HT1080 (cell line): ENCODE measurements at places on chromosomes 12 and 14.
A peak's percentile ranks its signal among the peaks of the same experiment; 100 is the strongest.

- no peak for DNase-seq
These were observed 96.6 kb downstream of the NKX2-1 start for GRCh38 chr14:36423430-36423829.

- DNase-seq, result no peak
These were observed at the start of gene GPR135 for GRCh38 chr14:59465316-59466135. TSS of gene GPR135 (minus strand) at chr14:59465380. CDS start at chr14:59465226, 154 bp downstream.

- DNase-seq, result no peak
These were observed 16.3 kb downstream of the ASPG start for GRCh38 chr14:104101651-104102281.

DNA sequence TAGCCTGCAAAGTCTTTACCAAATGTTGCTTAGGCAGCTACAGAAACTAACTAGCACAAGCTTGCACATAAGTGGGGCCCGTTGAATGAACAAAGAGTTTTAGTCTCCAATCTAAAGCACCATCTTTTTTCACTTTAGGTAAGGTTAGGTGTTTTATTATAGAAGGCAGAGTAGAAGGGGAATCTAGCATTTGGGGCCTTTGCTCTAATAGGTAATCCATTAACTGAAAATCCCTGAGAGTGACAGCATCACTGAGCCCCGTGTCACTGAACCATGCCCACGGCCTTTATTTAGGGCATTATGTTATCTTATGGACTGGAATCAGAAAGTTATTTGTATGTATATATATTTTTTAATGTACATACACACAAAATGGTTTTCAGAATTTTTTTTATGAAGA lies 25.1 kb downstream of the CPNE8 start:
- no peak for DNase-seq

DNA sequence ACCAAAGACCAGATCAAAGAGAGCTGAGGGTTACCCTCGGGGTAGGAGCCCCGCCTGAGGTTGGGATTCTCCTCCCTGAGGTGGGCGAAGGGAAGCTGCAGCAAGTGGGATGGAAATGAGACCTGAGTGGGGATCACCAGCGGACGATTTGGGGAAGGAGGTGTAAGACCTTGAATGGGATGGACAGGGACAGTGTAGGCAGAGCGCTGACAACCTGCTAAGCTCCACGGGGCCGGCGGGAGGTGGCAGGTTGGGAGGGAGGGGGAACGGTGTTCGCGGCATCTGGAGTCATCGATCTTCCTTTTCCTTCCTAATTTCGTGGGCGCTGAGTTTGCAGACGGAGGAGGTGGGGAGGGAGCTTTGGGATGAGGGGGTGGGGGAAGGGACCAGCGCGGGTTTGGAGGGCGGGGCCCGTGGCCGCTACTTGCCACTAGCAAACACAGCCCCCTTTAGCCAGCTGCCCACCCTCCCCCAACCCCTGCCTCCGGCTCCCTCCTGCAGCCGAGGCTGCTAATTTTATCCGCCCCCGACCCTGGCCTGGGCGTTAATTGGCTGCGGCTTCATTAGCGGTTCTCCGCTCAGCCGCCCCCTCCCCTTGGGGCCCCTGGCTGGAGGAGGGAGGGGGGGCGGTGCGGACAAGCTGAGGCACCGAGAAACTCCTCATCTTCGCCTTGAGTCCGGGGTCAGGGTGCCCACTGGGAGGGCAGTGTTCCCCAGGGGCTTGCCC lies 2.8 kb upstream of the SHMT2 start:
- no peak for DNase-seq

GRCh38 chr12:5430641-5431603 lies 986 bp upstream of the NTF3 start:
- no peak for DNase-seq

GRCh38 chr12:91988086-91988923 lies 157.3 kb downstream of the BTG1 start:
- peak; percentile 44 for DNase-seq

DNA sequence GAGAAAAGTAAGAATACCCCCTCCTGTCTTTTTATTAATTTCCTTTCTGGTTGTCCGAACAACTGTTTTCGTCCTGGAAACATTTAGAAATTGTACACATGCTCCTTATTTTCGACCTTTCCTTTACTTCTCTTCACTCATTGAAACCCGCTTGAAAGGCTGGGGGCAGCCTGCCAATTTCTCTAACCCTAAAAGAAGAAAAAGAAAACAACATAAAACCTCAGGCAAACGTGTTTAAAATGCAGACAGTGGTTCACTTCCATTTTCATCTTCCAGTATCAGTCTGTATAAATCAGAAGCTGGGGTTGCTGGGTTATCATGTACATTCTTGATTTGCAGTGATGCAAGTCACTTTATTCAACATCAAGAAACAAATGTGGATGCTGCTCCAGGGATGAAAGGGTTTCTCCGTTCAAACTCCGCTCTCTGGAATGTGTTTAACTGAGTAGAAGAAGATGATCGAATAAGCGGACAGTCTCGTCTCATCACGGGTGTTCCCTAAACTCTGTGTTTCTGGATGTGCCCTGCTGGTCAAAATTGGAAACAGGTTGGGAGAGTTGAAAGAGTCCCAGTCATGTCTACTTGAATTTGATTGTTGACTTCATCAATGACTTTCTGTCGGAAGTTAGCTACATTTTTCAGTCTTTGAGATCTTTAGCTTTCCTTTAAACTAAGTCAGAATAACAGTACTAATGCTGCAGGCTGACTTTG lies 1042.2 kb downstream of the BCL11B start:
- no peak for DNase-seq

DNA sequence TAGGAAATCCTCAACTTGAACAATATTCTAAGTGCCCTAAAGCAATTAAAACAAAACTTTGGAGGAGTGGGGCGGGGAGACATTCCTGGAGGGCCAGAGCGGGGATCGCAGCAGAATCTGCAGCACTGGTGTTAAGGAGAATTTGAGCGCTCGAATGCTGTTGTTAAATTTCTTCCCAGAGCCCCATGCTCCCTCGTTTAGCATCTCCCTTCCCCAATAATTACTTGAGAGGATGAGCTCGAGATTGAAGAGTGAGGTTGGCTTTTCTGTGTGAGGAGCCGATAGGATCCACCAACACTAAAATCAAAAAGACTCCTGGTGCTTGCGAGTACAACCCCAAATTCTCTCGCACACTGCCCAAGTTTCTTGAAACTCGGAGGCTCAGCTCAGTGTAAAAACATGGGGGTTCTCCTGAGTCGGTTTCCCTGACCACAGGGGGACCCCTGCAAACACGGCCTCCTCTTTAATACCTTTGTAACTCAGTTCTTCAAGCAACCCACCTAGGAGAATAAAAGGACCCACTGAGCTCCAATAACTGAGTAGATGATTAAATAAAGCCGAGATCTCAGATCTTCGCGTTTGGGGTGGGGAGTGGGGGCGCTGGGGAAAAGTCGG lies 10.2 kb upstream of the FOXG1 start:
- no peak for DNase-seq
